Large intestine (tissue), 12 donors: ENCODE measurements at places on chromosomes 6 and 20. TPM values are rescaled to one million over a fixed set of nuclear protein-coding genes. Genes with fewer than 3 reads are reported as not detected.

The OOEP gene
- polyA plus RNA-seq: 0.43 TPM

The CRISP3 gene
- polyA plus RNA-seq: 0.06 TPM

The BLCAP gene
- polyA plus RNA-seq: 86.6 TPM

The CST1 gene
- not detected for polyA plus RNA-seq

The OVOL2 gene
- polyA plus RNA-seq: 4.4 TPM

The DSTN gene
- polyA plus RNA-seq: 304 TPM

The SIGLEC1 gene
- polyA plus RNA-seq: 4.3 TPM

The IL20RA gene
- polyA plus RNA-seq: 2.5 TPM

The PRRT1 gene
- polyA plus RNA-seq: 5.3 TPM

The CD2AP gene
- 54.1 TPM for polyA plus RNA-seq

The KIF6 gene
- 0.70 TPM for polyA plus RNA-seq

The VAPB gene
- polyA plus RNA-seq: 39.2 TPM

The BPIFA1 gene
- polyA plus RNA-seq: not detected

The DNAH8 gene
- 0.01 TPM for polyA plus RNA-seq

The AAR2 gene
- 29.1 TPM for polyA plus RNA-seq

The BTNL2 gene
- polyA plus RNA-seq: 0.18 TPM

The FNDC1 gene
- polyA plus RNA-seq: 22.0 TPM

The PTCHD4 gene
- polyA plus RNA-seq: 0.70 TPM

The SLC22A1 gene
- polyA plus RNA-seq: 0.57 TPM

The LGSN gene
- polyA plus RNA-seq: 0.04 TPM

The PLCB4 gene
- 14.6 TPM for polyA plus RNA-seq

The BCAS4 gene
- 3.4 TPM for polyA plus RNA-seq

The FKBP1A gene
- 259 TPM for polyA plus RNA-seq

The FAM184A gene
- 13.8 TPM for polyA plus RNA-seq

The GRM1 gene
- 0.04 TPM for polyA plus RNA-seq

The LKAAEAR1 gene
- polyA plus RNA-seq: 0.19 TPM
